ENCODE measurements at places on chromosomes 4 and X. TPM values are rescaled to one million over a fixed set of nuclear protein-coding genes. Genes with fewer than 3 reads are reported as not detected.

GLRA3 gene
- total RNA-seq, result 0.09 TPM

DNA sequence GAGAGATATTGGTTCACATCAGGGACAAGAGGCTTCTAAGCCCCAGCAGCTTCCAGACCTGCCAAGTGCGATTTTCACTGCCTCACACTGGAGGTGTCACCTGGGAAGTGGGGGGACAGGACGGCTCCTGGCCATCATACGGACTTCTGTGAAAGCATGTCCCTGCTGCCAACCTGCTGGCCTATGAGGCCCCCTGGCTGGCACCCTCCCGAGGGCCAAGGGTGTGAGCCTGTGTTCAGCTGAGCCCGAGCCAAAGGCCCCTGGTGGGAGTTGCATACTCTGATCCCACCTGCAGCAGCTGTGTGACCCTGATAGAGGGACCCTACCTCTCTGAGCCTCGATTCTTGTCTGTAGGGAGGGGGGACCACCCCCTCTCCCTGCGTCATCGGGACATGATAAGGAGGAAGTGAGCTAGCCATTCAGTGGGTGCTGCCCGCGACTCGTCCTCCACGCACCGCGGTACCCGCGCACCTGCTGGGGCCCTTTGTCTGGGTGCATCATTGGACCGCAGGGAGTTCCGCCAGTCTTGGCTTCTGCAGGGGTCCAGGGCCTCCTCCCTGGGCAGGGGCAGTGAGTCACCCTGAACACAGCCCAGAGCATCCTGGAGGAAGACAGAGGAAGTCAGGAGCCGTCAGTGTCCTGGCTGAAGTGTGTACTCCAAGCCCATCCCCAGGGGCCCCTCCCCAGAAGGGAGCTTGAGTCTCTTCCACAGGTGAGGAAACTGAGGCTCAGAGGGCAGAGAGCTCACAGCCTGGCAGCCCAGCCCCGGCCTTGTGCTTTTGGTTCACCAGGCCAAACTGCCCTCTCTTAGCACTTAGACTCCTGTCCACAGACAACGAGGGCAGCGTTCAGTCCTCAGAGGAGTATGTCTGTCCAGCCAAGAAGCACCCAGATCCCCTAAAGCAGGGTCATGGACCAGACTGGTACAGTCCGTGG is 24.1 kb downstream of the C4orf50 start:
- DNase-seq, result peak; percentile 24

GRCh38 chr4:1765409-1766072 is 27.6 kb upstream of the FGFR3 start:
- no peak for DNase-seq

- no peak for DNase-seq
Measured at GRCh38 chrX:50905334-50905733, 5.2 kb upstream of the BMP15 start.

- DNase-seq, result no peak
Measured at GRCh38 chrX:15437724-15438123, 53.5 kb upstream of the VEGFD start.

DNA sequence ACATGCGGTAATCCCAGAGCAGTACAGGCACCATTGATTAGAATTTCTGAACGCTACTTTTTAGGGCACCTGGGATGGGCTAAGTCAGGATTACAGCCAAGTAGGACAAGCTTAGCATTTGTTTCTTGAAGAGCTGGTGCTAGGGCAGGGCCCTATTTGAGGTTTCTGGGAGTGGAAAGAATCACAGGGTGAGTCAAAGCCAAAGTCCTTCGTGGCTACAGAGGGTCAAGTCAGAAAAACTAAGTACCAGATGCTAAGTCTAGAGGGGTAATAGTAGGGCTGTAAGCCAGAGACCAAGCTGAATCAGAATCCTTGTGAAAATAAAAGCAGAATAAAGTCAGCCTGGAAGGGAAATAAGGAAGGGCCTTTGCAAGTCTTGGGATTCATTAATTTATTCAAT is 448.6 kb downstream of the ZIC3 start:
- DNase-seq, result no peak

DNA sequence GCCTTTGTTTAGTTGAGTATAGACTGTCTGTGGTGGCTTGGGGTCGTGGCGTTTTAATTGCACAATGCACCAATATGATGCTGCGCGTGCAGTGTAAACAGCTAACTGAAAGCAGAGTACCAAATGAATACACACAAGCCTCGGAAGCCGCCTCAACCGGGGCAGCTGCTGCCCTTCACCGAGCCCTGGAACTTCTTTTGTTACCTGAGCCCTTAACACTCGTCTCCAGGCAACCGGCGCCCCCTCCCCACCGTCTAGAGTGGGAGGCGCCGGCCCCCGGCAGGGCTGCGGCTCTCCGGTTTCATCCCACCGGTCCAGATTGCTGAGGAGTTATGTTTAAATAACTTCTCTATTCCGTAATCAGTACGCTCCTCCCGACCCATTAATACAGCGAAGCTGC is 173.2 kb upstream of the TBL1X start:
- peak; percentile 71 for DNase-seq

- no peak for DNase-seq
Measured at GRCh38 chr4:128241425-128241913, 46.1 kb downstream of the PGRMC2 start.

MGARP gene
- total RNA-seq, result 4.3 TPM

DNA sequence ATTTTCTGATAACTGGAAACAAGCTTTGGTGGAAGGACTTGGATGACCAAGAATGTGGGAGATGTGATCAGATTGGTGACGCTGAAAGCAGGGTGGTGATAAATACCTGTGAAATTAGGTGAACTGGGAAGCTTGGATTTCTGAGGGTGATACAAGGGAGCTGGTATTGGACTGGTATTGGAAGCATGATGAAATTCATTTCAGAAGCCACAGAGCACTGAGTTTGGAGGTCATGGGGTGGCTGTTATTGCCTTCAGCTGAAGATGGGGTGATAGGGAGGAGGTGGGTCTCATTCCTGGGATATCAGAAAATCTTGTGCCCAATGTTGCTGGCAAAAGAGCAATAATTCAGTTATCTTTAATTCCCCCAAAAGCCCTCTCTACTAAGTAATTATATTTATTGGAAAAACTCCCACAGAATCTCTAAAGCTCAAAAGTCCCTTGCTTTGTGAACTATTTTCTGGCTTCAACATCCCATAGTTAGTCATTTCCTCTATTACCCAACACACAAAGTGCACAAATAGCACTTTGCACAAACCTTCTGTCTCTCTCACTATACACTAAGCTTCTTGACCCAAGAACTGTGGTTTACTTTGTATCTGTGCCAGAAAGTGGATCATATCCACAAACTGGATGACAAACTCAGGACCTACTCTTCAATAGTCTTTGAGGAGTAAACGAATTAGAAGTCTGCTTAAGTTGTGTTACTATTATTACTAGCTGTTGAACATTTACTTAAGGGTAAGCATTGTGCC is 23.1 kb upstream of the CAMK2D start:
- no peak for DNase-seq

- no peak for DNase-seq
Measured at GRCh38 chr4:163565226-163566135, 71.0 kb downstream of the TMA16 start.

GRCh38 chr4:165524532-165525190 is 145.9 kb downstream of the CPE start:
- no peak for DNase-seq

GRCh38 chr4:89303814-89304388 is 3.7 kb downstream of the GPRIN3 start:
- no peak for DNase-seq

GRPR gene
- 28.8 TPM for total RNA-seq

GAGE12J gene
- not detected for total RNA-seq

- no peak for DNase-seq
Measured at GRCh38 chrX:45888518-45888917, 656.7 kb downstream of the ZNF674 start.

DNA sequence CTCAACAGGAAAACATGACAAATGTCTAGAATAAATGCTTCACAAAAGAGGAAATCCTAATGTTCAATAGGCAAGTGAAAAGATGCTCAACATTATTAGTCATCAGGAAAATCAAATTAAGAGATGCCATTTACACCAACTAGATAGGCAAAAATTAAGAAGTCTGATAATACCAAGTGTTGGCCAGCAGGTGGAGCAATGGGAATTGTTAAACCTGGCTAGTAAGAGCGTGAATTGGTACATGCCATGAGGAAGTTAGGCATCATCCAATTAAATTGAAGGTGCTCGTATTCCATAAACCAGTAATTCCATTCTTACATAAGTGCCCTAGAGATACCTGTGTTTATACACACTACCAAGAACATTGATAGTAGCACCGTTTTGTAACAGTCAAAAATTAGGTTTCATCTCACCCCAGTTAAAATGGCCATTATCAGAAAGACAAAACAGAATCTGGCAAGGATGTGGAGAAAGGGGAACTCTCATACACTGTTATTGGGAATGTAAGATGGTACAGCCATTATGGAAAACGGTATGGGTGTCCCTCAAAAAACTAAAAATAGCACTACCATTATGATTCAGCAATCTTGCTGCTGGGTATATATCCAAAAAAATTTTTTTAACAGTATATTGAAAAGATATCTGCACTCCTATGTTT is 14.0 kb upstream of the ZCCHC18 start:
- no peak for DNase-seq

TFE3 gene
- total RNA-seq, result 59.8 TPM

DNA sequence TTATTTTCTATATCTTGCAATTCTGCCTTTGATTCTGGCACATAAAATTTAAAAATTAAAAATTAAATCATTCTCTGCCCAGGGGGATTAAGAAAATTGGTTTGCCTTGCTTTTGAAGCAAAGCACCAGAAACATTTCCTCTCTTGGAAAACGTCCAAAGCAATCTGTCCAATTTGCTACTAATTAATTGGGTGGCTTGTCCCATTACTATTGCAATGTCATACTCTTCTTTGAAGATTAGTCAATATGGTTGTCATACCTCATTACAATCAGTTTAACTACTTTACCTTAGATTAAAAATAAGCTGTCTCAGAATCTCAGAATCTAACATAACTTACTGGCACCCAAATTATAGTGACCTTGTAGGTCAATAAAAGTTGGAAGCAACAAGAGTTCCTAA is 208.8 kb downstream of the TMA16 start:
- no peak for DNase-seq

GPC3 gene
- 106 TPM for total RNA-seq

DNA sequence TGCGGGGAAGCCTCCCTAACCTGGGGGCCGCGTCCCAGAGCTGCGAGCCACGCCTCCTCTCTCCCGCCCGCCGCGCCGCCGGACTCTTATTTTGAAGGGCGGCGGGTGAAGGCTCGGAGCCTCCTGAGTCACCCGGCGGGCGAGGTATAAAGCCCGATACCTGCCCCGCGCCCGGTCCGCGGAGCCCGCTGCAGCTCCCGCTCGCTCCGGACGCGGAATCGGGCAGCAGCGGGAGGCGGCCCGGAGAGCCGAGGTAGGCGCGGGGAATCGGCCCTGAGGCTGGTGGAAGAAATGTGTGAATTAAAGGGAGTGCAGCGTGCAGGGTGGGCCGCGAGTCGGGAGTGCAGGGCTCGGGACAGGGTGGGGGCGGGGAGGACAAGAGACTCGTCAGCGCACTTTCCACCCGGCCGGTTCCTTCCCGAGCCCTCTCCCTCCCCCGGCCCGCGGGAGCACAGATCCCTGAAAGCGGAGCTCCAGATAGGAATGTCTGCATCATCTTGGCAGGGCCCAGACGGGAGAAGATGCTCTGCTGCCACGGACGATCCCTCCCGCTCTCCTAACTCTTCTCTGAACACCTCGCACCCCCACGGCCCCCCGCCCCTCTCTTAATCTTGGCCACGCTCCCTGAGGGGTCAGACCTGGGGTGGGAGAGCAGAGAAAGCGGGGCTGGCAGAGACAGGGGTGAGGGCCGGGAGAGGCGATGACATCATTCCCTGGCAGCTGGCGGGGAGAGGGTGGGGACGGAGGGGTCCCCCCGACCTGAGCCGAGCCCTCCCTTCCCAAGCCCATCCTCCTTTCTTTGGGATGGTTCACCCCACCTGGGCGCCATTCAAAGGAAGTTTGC is 177.9 kb downstream of the CBR4 start:
- DNase-seq, result peak; percentile 83

DNA sequence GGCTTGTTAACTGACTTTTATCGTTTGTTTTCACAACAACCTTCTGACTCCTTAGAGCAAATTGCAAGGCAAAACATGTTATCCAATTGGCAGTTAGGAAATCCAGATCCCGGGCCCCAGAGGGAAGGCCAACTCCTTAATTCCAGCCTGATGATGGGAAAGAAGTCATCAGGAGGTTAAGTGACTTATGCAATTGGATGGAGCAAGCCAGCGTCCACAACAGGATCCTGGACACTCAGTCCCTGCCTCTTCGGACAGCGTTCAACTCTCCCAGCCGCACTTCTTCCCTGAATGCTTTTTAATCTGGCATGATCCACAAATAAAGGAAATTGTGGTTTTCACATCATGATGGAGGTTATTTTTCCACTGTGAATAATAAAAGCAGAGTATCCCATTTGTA is 310.1 kb downstream of the RAB28 start:
- no peak for DNase-seq

DNA sequence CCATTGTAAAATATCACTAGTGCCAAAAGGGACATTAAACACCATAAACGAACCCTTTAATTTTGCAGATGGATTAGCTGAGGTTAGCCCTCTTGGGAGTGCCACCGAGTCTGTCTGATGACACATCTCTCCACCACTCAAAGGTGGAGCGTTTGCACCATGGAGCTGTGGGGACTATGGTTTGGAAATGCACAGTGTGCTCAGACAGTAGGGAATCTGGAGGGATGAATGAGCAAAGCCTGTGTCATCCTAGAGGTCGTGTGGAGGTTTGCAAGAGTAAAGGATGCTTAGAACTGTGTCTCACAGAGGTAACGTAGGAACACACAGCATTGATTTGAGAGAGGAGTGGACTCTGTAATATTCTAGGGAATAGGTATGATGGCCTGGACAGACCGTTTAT is 93.7 kb downstream of the CLNK start:
- DNase-seq, result no peak

DNA sequence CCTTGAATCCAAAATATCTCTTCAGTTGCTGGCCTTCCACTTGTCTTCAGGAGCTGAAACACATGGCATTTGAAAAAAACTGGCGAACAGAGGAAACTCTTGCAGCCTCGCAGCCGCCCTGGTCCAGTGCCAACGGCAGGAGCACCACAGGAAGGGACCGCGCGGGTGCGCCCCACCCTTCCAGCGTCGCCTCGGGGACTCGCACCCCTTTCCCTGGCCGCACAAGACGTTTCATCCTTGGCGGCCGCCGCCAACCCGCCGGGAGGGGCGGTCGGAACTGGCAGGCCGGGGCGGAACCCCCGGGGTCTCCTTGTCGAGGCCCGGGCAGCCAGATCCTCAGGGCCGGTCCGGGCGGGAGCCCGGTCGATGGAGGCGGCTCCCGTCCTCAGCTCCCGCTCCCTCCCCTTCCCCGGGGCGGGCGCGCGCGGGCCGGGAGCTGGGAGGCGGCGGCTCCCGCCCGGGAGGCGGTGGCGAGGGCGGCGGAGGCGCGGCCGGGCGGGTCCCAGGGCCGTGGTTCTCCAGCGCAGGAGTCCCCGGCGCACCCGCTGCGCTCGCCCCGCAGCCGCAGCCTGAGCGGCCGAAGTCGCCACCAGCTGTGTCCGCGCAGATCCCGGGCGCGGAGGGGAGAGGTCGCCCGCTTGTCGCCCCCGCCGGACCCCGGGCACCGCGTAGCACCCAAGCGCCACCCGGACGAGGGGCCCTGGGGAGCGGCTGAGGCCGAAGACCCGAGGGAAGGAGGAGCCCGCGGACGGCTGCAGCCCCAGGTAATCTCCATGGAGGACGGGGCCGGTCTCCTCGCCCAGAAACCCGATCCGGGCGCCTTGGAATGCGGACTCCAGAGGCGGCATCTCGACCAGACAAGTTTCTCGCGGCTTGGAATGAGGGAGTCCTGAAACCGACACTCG is 886 bp upstream of the NDST3 start:
- peak; percentile 70 for DNase-seq

ANK2 gene
- 30.5 TPM for total RNA-seq

Measured in H9 (cell line).